ENCODE measurements at places on chromosomes 13 and 19.

DNA sequence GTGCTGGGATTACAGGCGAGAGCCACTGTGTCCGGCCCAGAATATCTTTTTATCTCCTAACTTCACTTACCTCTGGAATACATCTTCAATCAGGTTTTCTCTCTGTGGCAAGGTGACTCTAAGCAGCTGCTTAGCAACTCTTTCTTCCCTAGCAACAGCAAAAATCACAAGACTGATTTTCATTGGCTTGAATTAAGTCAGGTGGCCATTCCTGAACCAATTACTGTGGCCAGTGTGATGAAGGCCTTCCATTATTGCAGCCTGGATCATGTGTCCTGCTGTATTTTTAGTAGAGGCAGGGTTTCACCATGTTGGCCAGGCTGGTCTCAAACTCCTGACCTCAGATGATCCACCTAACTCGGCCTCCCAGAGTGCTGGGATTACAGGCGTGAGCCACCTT lies 9.0 kb upstream of the LTBP4 start:
- DNase-seq: no peak

DNA sequence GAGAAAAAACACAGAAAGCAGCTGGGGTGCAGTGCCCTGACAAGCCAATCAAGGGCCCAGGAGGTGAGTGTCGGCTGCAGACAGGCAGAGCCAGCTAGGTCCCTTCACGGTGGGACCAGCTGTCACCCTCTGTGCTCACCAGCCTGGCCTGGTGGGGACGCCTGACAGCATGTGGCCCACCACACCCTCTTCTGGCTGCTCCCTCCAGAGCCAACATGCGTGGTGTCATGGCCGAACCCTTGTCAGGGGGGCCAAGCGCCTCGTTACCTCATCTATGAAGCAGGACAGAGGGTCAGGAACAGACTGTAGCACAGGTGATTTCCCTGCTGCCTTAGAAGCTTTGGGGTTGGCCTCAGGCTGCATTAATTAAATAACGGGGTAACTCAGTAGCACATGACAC lies 40.0 kb upstream of the ISYNA1 start:
- no peak for DNase-seq

- no peak for DNase-seq
Observed at GRCh38 chr13:36665630-36666029, 8.2 kb upstream of the SERTM1 start.

DNA sequence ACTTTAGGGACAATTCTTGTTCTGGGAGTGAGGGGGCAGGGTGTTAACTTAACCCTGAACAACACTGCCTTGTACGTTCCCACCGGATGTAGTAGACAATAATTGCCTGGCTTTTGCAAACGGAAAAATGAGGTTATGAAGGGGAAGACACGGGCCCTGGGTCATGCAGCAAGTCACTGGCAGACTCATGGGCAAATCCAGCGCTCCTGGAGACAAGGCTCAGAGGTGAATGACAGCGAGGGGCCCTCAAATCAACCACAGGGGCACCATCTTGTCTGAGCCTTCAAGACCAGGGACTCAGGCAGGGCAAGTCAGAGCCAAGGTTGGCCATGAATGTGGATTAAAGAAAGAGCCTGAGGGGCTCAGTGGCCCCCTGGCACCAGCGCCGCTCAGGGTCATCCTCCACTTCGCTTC lies 2.8 kb downstream of the RASA3 start:
- no peak for DNase-seq

- no peak for DNase-seq
Observed at GRCh38 chr13:26310470-26310869, 56.5 kb downstream of the CDK8 start.

DNA sequence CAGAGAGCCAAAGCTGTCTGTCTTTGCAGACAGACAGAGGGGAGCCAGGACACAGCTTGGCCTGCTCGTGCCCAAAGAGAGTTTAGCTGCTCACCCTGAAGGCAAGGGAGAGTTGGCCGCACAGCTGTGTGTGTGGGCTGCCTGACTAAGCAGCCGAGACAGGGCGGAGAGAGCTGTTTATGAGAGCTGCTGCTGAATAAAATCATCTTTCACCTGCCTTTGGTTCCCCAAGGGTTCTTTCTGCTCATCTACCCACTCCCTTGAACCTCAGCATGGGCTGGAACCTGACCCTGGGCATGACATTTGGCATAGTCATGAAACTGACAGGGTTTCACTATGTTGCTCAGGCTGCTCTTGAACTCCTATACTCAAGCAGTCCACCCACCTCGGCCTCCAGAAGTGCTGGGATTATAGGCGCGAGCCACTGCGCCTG lies 98.2 kb downstream of the RBM26 start:
- no peak for DNase-seq

GRCh38 chr13:43558939-43559338 lies 227.8 kb downstream of the ENOX1 start:
- no peak for DNase-seq

DNA sequence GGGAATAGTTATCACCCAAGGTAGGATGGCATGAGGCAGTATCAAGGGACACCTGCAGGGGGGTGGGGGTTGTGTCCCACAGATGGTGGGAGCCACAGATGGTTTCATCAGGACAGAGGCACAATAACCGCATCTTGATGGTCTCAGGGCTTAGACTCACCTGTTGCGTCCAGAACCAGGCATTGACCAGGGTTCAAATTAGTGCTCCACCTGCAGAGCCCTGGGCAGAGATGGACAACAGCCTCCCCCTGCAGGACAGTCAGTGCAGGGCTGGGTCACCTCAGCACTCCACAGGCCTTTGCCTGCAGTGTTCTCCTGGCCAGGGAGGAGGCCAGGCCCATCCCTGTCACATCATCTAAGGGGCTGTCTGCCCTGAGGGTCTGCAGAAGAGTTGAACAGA lies 14.5 kb upstream of the CEACAM1 start:
- no peak for DNase-seq

DNA sequence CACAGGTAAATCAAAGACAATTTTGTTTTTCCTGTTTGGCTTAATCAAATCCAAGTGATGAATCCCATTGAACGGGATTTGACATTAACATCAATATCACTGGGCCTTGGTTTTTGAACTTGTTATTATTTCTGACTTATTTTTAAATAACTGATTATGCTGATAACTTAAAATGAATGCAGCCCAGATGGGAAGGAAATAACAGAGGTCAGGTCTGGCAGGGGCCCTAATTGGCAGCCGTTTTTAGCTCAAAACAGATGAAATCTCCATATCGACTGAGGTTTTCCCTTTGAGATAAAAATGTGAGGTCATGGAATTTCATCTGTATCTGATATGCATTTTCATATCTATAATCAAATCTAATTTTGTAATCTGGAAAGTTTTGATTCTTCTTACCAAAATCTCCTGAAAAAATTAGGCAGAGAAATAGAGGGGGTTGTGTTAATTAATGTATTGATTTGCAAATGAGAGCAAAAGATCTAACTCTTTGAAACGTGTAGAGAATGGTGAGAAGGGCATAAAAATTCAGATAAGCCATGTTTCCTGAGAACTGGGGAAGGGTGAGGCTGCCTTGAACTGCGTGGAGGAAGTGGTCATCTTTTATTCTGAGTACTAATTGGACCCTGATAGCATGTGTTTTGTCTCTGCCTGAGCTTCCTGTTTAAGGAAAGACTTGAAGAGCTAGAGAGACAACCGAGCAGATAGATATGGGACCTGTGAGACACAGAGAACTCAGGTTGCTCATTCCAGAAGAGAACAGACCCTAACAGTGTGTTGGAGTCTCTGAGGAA lies 98.2 kb upstream of the C1QTNF9B start:
- no peak for DNase-seq

- DNase-seq: no peak
Observed at GRCh38 chr13:76693086-76693485, 193.1 kb downstream of the KCTD12 start.

DNA sequence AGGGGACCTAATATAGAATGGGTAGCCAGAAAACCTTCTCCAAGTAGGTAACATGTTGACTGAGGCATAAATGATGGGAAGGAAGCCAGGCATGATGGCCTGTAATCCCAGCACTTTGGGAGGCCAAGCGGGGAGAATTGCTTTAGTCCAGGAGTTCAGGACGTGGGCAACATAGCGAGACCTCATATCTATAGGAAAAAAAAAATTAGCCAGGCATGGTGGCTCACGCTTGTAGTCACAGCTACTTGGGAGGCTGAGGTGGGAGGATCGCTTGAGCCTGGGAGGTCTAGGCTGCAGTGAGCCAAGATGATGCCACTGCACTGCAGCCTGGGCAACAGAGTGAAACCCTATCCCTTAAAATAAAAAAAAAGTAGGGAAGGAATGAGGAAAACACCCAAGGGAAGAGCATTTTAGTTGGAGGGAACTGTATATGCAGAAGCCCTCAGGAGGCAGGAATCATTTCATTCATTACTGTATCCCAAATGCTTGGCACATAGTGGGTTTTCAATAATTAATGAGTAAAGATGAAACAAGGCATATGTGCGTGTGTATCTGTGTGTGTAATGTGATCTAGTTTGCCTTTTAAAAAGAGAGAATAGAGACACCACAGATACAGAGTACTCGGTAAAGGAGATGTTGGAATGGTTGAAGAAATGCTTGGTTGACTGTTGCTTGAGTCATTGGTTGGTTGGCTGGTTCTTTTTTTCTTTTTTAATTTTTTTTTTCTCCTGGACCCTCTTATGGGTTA lies 2.2 kb upstream of the NUP62 start:
- DNase-seq: no peak

- no peak for DNase-seq
Observed at GRCh38 chr19:33476151-33476707, 45.4 kb downstream of the PEPD start.

GRCh38 chr13:79483086-79483706 lies 2.2 kb downstream of the NDFIP2 start:
- no peak for DNase-seq

GRCh38 chr13:28991764-28992163 lies 171.6 kb downstream of the MTUS2 start:
- no peak for DNase-seq

DNA sequence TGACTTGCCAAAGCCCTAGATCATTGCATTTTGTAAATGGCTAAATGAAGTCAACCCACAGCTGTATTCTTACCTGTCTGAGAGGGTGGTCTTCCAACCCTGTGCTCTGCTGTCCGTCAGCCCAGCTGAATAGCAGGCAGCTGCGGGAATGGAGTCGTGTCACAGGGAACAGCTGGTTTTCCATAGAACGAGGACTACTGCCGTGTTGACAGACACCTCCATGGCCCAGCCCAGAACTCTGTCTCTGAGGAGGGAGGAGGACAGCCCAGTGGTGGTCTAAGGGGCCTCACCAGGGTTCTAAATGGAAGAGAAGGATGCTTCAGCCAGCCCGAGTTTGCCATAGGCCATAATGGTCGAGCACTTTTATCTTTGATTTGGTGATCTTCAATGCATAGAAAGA lies 110.7 kb downstream of the SLC7A1 start:
- DNase-seq: no peak

DNA sequence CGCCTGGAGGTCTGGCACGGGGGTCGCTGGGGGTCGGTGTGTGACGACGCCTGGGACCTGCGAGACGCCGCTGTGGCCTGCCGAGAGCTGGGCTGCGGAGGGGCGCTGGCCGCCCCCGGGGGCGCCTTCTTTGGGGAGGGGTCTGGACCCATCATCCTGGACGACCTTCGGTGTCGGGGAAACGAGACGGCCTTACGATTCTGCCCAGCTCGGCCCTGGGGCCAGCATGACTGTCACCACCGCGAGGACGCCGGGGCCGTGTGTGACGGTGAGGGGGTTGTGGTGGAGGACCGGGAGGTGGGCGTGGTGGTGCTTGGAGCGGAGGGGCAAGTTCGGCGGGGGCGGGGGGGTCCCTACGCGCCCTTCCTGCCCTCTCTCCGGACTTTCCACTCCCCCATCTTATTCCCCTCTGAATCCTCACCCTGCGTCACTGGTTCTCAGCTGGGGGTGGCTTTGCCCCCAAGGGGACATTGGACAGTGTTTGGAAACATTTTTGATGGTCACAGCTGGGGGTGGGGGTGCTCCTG lies 5.5 kb downstream of the SSC5D start:
- no peak for DNase-seq

DNA sequence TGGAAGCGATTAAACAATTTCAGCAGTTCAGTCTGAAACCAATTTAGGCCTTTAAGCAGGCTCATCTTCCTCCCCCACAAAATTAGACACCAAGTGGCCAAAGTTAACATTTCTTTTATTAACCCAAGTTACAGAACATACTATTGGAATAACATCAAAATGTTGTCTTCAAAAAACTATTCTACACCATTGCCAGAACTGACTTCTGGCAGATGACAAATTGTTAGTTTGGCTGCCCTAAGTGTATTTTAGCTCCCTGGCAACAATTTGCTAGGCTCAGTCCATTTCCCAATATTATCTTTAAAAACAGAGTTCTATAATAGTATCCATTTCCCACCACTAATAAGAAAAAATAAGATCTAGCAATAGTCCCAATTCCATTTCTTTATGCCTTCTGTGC lies 107.8 kb downstream of the SGCG start:
- DNase-seq: no peak

GRCh38 chr19:32309711-32310390 lies 35.6 kb upstream of the ZNF507 start:
- no peak for DNase-seq

- DNase-seq: no peak
Observed at GRCh38 chr13:20840568-20840967, 62.0 kb downstream of the XPO4 start.

DNA sequence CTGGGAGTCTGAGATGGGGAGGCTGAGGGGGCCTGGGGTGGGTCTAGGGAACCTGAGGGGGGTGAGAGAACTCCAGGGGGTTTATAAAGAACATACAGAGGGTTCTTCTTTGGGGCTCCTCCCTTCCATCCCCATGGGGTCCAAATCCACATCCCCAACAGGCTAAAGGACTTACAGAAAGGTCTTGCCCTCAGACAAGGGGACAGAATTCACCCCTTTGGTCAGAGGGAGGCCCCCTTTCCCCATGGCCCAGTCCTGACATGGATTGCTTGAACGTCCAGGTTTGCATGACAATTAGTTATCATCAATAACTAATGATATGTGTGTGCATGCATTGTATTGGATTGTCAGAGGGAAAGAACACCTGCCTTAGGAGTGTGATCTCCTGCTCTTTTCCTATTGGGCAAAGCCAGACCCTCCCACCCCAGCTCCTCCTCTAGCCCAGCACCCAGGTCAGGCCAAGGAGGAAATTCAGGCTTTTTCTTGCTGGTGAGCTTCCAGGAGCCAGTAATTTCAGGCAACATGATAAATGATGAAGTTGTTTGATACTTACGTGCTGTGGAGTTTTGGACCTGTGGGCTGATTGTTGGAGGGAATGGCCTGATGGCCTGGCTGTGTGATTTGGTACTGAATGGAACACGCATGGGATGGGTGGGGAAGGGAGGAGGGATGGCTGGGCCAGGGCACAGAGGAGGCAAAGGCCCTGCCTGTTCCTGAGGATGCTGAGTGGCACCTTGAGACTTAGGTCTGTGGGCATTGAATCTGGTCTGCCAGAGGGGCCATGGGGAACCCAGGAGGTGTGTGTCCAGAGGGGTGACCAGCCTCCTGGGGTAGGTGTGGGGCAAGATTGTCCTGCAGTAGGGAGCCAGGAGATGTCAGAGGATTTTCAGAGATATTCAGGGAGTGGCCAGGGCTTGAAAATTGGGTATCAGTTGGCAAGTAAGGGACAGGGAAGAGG lies 1.1 kb downstream of the KLHL26 start:
- no peak for DNase-seq
